ENCODE measurements at places on chromosomes 3 and 15.

DNA sequence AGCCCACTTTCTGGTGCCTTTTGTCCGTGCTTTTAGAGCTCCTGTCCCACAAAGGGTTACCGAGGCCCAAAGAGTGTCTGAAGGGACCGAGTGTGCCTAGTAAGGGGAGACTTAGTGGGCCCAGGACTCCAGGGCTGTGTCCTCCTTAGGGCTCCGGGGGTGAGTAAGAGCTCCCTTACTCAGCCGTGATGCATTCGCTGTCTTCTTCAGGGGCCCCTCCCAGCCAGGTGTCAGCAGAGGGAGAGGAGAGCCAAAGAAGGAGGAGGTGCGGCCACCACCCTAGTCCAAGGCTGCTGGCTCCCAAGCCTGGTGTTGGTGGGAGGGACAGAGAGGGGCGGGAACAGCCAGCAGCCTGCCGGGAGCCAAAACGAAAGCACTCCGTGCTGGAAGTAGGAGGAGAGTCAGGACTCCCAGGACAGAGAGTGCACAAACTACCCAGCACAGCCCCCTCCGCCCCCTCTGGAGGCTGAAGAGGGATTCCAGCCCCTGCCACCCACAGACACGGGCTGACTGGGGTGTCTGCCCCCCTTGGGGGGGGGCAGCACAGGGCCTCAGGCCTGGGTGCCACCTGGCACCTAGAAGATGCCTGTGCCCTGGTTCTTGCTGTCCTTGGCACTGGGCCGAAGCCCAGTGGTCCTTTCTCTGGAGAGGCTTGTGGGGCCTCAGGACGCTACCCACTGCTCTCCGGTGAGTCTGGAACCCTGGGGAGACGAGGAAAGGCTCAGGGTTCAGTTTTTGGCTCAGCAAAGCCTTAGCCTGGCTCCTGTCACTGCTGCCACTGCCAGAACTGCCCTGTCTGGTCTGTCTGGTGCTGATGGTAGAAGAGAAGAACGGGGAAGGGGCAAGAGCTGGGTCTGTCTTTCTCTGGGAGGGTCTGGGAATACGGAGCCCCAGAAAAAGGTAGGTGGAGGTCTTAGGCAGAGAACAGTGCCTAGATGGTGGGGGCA, at the start of gene IL17RC:
Gene IL17RC (plus strand): TSS at position 365 of the 947 bp plus-strand sequence. CDS start 218 bp downstream, at position 583.
- DNase-seq, result peak; percentile 91

DNA sequence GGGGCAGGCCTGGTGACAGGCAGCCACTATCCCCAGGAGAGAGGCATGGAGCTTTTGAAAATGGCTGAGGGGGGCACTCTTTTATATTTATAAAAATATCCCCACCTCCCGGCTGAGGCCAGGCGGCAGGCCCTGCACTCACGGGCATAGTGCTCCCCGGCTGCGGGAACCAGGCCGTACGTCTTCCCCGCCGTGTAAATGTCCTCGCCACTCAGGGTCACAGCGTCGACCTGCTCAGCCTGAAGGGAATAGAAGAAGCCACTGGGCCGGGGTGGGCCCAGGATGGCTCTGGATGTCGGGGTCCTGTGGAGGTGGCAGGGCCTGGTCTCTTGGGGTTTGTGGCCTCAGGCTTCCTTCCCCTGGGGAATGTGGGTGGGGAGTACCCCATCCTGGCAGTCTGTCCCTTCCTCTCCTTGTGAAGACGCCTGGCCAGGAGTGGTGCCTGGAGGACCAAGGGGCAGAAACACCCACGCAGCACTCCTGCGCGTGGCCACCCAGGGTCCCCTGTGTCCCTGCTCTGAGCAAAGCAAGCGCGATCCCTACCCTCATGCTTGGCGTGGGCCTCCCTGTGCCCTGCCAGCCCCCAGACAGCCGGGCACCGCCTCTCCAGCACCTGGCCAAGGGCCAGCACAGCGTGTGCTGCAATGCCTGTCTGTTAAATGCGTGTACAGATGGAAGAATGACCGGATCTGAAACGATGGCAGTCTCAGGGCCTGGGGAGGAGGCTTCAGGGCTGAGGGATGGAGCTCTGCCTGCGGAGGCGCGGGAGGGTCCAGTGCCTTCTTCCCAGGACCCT, 18.9 kb downstream of the MELTF start:
- no peak for DNase-seq

GRCh38 chr3:63753567-63753966, 65.5 kb upstream of the C3orf49 start:
- peak; percentile 50 for DNase-seq

DNA sequence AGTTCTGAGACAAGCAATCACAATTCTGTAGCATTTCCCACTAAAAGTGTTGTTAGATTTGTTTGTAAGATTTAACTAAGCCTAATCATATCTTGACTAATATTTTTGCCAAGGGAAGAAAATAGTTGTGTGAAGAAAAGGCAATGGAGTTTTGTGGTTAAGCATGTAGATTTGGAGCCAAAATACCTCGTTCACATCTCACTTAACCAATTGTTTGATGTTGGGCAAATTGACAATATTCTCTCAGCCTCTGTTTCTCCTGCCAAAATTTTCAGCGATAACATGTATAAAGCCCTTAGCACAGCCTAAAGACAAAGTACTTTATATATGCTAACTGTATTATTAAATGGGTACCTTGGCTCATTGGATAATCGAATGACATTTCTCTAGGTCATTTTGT, 20.5 kb upstream of the CDIN1 start:
- no peak for DNase-seq

- DNase-seq, result peak; percentile 19
These were observed 40.1 kb upstream of the TAFA4 start for GRCh38 chr3:68972358-68972979.

DNA sequence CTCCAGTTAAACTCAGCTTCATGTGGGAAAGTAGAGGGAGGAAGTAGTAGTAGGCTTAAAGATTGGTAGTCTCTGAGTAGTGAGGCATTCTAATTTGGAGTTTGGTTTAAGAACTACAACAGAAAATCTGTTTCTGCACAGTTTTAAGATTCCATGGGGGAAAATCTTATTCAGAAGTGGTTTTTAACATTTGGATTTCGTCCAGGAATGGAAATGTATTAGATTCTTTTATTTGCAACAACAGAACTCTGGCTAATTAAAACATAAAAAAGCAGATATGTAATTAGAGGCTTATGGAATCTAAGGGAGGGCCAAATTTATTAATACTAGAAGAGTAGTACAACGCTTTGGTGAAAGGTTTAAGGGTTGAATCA, 36.0 kb downstream of the NECTIN3 start:
- no peak for DNase-seq

DNA sequence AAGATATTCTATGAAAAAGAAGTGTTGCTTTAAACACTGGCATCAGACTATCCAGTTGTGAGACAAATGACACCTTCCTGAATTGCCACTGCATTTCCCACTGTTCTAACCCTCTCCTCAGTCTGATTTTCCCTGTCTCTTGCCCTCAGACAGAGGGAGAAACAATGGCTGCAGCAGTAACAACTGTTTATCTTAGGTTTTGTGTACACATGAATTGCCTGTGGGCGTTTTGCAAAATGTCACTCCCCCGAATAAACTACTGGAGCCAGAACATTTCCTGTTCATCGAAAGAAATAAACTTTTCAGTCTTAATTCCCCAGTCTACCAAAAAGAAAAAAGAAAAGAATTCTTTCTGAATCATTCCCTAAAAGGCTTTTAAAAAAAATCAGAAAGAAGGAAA, 155.1 kb downstream of the MAGI1 start:
- DNase-seq, result no peak

DNA sequence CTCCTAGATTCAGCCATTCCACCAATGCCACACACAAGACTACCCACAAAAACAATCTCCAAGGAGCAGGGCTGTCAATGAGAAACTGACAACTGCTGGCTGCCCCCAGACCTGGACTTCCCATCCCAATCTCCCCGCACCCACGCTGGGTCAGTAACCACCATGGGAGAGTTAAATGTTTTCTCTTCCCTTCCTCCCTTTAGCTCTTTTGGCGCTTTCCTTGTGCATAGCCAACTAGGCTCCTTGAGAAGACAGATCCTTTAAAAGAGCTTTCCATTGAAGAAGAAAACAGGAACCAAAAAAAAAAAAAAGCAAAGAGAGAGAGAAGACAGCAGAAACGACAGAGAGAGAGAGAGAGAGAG, 8.3 kb downstream of the BCL6 start:
- no peak for DNase-seq

GRCh38 chr3:133874761-133875438, 20.8 kb downstream of the RAB6B start:
- no peak for DNase-seq

DNA sequence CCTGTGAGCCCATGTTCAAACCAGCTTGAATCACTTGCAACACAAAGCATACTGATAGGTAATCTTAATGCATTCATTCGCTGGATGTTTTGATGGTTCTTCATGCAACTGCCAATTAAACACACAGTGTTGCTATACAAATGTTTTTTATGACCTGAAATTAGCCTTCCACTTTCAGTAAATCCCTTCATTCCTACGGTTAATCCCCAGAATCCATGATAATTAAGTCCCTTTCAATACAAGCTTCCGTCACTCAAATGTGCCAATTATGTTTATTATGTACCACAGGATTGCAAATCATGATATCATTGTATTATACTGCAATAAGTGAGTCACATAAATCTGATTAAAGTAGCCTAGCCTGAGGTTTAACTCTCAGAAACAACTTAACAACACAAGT, 14.5 kb upstream of the LYZL4 start:
- no peak for DNase-seq

DNA sequence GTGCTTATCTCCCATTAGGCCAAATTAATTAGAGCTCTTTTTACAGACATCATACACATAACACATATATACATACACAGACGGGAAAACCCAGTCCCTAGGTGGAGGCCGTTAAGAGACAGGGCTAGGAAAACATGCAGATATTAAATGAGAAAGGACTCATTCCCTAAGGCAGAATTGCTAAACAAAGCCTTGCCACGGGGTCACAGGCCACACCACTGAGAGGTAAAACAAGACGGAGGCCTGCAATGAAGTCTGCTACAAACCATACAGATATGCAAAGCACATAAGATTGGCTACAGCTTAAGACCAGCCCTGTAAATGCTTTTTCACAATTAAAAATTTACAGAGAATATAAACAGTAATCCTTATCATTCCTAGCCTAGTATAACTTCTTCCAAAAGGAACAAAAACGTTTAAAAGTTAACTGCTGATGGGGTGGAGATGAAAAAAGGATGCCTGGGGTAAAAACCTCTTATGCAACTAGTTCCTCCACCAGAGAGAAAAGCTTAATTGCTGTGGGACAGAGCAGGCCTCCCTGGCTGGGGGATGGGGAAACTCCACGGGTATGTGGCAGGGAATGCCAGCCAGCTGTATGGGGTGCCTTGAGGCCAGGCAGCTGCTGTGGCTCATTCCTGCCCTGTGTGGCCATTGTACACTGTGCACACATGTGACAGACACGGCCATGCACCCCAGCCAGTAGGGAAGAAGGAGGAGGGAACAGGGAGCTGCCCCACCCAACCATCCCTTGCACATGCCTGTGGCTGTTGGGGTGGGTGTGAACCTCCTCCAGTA, 481.4 kb upstream of the LMCD1 start:
- DNase-seq, result no peak

DNA sequence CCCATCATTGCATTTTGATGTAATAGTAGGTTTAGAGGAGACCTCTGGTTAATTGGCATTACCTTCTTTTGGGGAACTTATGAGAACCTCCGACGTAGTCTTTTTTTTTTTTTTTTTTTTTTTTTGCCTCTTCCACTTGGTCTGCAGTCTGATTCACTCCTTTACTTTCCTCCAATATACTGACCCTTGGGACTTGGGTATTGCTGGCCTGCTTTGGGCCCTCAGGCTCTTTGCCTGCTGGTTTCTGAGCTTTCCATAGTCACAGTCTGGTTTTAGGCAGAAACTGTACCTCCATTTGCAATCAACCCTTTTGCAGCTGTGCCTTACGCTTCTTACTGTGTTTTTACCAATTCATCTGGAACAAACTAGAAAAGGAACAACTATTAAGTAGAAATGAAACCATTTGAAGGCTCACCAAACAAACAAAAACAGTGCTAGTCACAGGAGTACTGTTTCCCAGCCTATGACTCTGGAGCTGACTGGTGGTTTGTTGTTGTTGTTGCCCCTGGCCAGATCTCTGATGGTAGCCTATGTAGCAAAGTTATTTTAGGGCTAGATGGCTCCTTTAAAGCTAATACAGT, 272.8 kb downstream of the BBX start:
- DNase-seq, result no peak

DNA sequence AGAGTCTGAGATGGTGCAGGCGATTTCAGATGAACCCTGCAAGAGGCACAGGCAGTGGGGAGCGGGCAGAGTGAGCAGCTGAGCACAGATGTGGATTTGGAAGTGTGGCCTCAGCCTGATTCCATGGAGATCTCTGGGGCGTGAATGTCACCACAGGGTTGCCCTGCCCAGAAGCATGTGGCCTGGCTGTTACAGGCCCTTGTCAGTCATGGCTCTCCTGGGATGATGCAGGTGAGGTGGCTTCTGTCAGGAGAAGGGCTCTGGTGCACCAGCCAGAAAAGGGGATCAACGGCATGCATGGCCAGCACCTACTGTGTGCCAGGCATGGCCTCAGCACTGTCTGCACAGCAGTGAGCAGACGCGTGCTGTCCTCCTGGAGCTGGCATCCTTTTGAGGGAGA, 11.9 kb downstream of the HDAC11 start:
- DNase-seq, result no peak

DNA sequence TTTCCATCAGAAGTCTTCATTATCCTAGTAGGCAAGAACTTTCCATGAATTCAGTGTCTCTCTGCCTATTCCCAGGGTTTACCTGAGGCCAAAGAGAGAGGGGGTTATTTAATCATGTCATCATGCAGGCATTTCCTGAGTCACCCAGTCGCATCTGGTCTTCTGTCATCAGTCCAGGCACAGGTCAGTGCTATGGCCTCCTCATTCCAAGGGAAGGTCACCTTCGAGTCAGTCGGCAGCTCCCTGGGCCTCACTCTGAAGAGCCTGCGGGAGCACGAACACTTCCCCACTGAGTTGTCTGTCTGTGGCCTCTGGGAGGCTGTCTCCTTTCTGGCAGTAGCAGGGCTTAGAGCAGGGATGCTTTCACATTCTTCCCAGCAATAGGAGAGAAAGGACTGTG, 26.2 kb upstream of the LRTM1 start:
- DNase-seq, result peak; percentile 41

- no peak for DNase-seq
These were observed 794 bp downstream of the LRIG1 start for GRCh38 chr3:66499881-66500575.

- DNase-seq, result no peak
These were observed 329.8 kb downstream of the MCTP2 start for GRCh38 chr15:94561036-94561689.

- no peak for DNase-seq
These were observed 25.0 kb downstream of the MCCC1 start for GRCh38 chr3:183074261-183074660.

DNA sequence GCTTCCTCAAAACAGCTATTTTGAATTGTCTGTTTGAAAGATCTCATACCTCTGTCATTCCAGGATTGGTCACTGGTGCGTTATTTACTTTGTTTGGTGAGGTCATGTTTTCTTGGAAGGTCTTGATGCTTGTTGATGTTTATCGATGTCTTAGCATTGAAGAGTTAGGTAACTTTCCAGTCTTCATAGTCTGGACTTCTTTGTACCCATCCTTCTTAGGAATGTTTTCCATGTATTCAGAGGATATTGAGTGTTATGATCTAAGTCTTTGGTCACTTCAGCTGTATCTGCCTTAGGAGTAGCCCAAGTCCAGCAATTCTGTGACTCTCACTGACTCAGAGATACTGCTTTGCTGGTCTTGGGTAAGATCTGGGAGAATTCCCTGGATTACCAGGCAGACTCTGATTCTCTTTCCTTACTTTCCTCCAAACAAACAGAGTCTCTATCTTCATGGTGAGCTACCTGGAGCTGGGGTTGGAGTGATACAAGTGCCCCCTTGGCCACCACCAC, 398.6 kb downstream of the ZIC4 start:
- DNase-seq, result no peak

GRCh38 chr15:68228143-68228970, 1.2 kb downstream of the CLN6 start:
- DNase-seq, result no peak

GRCh38 chr3:104909721-104910120, 457.0 kb upstream of the ALCAM start:
- no peak for DNase-seq
